ENCODE measurements at places on chromosomes 7 and 10. TPM values are rescaled to one million over a fixed set of nuclear protein-coding genes. Genes with fewer than 3 reads are reported as not detected.

DNA sequence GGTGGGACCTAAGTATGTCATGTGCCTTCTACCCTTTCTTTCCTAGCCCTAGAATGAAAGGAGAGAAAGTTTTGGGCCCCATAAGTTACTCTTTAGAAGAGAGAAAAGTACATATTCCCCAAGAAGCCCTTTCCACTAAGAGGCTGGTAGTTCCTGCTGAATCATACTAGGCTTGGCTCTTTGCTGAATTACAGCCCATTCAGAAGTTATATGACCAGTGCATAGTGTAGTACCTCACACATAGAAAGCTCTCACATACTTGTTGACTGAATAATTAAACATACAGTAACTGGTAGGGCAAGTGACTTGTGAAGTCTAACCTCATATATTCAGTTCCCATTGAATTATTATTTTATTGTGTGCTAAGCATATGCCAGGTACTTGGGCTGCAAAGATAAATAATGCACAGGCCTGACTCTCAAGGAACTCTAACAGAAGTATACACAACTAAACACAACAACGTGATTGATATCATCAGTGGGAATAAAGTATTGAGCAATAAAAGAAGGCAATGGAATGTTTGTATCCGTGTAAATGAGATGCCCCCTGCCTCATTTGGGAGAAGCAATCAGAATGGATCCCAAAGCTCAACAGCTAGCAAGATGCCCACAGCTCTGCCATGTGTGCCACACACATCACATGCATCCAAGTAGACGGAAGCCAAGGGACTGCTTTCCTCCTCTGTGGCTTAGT is 38.9 kb upstream of the UBN2 start:
- DNase-seq = no peak

- no peak for DNase-seq
Observed at GRCh38 chr10:119933179-119933578, 40.6 kb downstream of the SEC23IP start.

DNA sequence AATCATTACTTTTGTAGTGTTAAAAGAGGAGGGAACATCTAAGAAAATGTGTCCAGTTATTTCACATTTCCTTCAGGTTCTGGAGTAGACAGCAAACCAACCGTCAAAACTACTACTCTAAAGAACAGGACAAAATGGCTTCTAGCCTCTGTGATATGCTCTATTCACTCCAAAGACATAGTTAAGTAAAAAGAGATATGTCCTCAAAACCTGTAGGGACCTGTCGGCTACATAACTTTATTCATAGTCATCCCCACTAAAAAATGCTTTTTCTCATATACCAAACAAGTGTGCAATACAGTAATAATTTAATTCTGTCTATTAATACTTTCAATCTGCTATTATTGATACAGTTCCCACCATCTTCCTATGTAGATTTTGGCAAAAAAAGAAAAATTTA is 642.8 kb upstream of the LRRTM3 start:
- DNase-seq = no peak

GRCh38 chr10:44332465-44332864 is 52.4 kb downstream of the CXCL12 start:
- DNase-seq = no peak

- no peak for DNase-seq
Observed at GRCh38 chr7:41451826-41452225, 251.1 kb downstream of the INHBA start.

DNA sequence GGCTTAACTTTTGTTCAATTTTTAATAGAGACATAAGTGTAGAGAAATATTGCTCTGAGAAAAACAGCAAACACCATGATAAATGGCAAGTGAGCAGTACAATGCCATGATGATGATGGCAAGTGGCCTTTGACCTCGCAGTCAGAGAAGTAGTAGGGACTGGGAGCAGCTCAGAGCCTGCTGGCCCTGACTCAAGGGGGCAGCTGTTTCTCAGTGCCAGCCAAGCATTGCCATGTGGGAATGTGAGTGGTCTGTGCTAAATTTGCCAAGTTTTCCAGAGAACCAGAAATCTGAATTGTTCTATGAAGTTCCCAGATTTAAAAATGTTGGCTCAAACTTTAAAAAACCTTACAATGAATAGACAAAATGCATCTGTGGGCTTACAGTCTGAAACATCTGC is 187.9 kb downstream of the BICC1 start:
- DNase-seq = no peak

DNA sequence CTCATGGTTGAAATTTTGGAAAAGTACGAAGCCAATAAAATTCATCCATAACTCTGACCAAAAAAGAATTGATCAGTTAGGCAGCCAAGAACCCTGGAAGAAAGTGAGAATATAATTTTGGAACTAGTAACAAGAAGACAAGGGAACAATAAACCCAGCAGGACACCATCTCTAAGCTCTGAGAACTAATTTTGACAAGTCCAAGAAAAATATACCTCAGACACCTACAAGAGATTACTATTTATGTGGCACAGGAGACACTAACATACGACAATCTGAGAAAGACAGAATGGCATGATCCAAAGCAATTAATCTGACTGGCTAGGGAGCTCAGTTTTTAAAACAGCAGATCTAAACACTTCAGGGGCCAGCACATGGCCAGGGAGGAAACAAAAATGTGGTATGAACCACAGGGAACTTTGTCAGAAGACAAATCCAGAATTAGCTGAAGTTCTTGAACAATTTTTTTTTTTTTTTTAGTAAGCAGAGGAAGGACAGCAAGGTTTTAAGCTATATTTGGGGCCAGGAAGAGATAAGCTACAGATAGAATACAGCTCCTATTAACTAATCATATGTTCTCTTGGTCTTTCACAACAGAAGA is 38.9 kb downstream of the PARD3 start:
- DNase-seq = no peak

- DNase-seq = no peak
Observed at GRCh38 chr7:2598154-2598823, 33.5 kb upstream of the TTYH3 start.

DNA sequence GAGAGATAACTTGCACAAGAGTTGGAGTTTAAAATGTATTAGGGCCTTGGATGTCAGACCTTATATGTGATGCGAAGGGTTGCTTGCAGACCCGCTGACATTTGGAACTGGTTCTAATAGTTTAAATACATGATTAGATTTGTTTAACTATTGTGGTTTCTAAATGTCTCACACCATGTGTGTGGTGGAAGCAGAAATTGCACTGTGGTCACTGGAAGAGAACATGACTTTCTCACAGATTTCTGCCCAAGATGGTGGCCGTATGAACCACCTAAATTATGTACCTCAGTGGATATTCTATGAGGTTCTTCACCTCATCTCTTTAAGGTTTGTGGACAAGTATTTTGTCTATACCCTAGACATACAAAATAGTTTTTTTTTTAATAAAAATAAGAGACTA is 8.2 kb upstream of the C1QL3 start:
- no peak for DNase-seq

- no peak for DNase-seq
Observed at GRCh38 chr10:35565602-35566081, 39.5 kb upstream of the GJD4 start.

GRCh38 chr7:6482307-6482706 is 34.6 kb upstream of the DAGLB start:
- no peak for DNase-seq

GRCh38 chr10:71236286-71236685 is 23.9 kb downstream of the UNC5B start:
- no peak for DNase-seq

GRCh38 chr7:4302203-4302905 is 379.7 kb upstream of the FOXK1 start:
- no peak for DNase-seq

- no peak for DNase-seq
Observed at GRCh38 chr7:91636129-91636724, 244.3 kb downstream of the MTERF1 start.

DNA sequence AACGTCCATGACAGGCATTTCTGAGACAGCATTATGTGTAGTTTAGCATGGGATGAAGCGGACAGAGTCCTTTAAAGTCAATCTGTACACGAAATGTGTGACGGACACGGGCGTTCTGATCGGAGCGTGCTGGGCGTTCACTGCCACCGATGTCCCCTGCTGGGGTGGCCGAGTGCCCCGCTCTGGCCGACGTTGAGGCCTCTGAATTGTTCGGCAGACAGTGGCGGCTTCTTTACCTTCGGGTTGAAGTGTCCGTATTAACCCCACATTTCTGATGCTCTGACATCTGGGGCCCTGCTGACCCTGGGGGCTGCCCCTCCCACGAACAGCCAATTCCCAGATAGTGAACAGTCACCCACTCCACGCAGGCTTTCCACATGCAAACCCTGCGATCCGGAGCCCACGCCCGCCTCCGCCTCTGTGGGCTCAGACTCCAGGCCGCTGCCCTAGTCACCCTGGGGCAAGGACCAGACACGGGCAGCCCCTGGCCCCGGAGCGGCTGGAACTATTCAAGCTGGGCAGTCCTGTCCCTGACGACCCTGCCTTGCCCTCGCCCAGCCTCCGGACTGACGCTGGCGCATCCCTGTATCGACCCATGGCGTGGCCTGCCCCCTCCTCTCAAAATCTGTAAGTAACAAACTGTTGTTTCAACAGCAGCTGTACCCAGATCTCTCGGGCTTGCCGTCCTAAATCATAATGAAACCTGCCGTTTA is 445.7 kb downstream of the PTPRN2 start:
- DNase-seq = no peak

- DNase-seq = no peak
Observed at GRCh38 chr10:4867520-4868356, 41.7 kb downstream of the AKR1E2 start.

GRCh38 chr10:86960863-86961434 is 2.5 kb downstream of the SNCG start:
- DNase-seq = no peak

- DNase-seq = no peak
Observed at GRCh38 chr10:131573707-131574106, 262.2 kb upstream of the TCERG1L start.

DNA sequence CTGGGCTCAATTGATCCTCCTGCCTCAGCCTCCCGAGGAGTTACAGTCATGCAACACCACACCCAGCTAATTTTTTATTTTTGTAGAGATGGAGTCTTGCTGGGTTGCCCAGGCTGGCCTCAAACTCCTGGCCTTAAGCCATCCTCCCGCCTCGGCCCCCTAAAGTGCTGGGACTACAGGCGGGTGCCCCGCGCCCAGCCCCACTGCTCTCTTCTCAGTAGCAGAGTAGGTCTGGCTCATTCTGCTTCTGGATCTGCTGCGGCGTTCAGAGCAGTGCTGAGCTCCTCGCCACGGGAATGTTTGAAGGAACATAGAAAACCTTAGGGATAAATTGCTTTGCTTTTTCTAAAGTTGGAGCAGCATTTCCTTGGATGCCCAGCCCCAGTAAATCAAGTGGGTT is 27.4 kb downstream of the WIPI2 start:
- no peak for DNase-seq

- DNase-seq = no peak
Observed at GRCh38 chr10:123804716-123805115, 86.9 kb downstream of the CPXM2 start.

PLCE1 gene
- not detected for total RNA-seq

GALNT17 gene
- not detected for total RNA-seq

CALHM3 gene
- total RNA-seq = not detected

CCDC172 gene
- not detected for total RNA-seq

PTER gene
- total RNA-seq = 22.9 TPM

DUSP5 gene
- total RNA-seq = 31.4 TPM

MLXIPL gene
- not detected for total RNA-seq

OR2A5 gene
- not detected for total RNA-seq

FAM20C gene
- 1.1 TPM for total RNA-seq

OR13A1 gene
- not detected for total RNA-seq

FBXL13 gene
- total RNA-seq = 0.82 TPM

ZNF804B gene
- total RNA-seq = not detected

All from activated naive CD8-positive, alpha-beta T cell treated with anti-CD3 and anti-CD28 coated beads for 36 hours (primary cell).